ENCODE measurements at places on chromosomes 1 and 21.

DNA sequence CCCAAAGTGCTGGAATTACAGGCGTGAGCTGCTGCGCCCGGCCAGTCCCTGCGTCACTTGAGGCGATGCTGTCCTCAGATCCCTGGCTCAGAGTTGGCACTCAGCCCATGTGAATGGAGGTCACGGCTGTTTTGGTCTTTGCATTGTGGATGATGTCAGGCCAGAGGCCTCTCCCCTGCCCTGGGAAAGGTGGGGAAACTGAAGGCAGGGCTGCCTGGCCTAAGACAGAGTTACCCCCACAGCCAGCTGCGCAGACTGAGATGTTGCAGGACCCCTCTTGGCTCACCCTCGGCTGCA is 821 bp downstream of the MASP2 start:
- no peak for DNase-seq

DNA sequence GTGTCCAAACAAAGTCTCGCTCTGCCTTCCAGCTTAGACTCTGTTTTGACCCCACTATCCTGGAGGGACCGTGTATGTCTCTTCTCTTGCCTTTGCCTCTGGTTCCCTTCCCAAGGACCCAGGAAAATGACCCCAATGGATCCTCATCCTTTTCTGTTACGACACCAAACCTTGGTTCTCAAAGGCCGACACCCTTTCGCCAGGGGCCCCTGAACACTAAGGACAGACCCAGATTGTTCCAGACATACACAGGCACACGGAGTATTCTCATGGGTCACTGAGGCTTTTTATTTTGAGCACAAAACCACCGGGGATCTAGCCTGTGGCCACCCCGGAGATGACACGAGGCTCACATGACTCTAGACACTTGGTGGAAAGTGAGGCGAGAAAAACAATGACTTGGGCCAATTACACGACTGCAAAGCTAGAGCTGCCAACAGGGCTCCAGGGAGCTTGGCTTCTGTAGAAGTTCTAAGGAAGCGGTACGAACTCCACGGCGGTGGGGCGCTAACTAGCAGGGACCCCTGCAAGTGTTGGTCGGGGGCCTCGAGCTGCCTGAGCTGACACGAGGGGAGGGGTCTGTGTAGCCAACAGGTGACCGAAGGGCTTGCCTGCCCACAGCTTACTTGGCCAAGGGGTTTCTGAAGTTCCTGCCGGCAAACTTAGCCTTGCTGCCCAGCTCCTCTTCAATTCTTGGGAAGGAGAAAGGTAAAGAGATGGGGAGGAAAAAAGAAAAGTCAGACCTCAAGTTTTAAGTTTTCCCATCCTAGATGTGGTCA is 17.6 kb downstream of the ENO1 start:
- DNase-seq = no peak

- DNase-seq = no peak
Measured at GRCh38 chr1:4954392-4954791, 300.0 kb downstream of the AJAP1 start.

DNA sequence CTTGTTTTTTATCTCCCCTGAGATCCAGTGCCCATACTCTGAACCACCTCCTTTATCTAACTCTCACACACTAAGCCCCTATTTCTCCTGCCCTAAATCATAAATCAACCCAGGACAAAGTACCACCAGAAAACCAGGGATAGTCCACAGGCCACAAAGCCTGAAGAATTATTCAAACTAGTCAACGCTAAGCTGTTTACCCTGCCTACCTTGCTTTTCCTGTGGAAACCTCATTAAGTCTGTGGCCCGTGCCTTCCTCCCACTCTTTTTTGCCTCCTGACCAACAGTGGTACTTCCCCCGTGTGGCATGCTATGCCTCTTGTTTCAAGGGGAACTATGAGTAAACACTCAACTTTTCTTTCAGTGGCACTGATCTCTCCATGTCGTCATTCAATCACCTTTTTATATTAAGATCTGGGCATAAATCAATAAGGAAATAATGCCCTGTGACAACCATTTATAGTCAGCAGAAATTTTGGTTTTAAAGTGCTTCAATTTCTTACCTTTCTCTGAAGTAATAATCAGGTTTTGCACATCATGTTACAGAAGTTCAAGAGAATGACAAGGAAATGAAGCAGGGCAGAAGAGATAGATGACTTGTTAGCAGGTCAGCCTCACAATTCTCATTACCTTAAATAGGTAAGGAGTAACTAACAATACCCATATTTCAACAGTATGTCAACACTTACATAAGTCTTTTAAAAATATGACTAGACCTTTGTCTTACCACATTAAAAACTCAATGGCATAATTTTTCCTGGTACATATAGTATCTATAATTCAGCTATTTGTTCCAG is 32.1 kb downstream of the EYA3 start:
- DNase-seq = no peak

DNA sequence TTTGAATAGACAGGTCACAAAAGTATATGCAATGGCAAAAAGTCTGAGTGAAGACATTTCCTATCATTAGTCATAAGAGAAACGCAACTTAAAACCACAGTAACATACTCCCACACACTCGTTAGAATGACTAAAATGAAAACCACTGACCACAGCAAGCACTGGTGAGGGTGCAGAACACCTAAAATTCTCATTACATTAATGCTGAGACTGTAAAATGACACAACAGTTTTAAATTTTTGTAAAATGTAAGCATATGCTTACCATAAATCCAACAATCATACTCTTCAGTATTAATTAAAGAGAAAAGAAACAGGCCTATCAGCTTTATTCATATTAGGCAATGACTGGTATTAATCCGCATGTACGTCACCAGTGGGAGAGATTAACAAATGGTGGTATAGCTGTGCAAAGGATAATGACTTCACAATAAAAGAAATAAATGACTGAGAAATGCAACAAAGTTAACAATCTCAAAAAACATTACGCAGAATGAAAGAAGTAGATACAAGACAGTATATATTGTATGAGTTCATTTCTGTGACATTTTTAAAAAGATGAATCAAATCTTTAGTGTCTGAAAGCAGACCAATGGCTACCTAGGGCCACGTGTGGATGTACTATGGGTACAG is 253.5 kb downstream of the AKT3 start:
- no peak for DNase-seq

DNA sequence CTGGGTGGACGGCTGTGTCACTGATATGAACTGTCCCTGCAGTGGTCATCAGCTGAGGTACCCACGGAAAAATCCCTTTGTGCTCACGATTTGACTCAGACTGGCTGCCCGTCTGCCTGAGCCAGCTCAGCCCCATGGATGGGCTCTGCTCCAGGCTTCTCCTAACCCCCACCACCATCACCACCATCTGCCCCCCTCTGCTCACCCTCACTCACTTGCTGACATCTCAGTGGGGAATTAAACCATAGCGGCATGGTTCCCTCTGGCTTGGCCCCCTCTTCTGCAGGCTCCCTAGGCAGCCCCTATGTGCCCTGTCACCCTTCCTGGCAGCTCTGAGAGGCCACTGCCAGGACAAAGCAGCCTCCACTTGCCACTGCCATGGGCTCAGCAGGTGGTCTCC is 17.3 kb downstream of the SLC6A9 start:
- no peak for DNase-seq

DNA sequence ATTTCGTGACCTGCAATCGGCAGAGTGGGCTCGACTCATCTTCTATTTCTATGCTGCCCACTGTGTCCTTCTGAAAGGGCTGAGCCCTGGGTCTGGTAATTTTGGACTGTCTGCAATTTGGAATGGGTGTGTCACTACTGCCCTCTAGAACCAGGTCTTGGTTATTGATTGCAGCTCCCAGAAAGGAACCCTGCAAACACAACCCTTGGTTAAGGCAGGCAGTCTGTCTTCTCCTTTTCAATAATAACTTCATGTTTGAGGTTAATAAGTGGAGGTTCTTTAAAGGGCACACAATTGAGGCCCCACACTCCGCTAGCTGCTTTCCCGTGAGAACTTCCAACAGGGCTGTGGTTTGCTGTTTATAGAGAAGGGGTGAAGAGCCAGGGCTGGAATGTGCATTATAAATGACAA is 79.9 kb upstream of the LYST start:
- no peak for DNase-seq

- DNase-seq = no peak
Measured at GRCh38 chr1:54581621-54582035, 33.6 kb downstream of the ACOT11 start.

- DNase-seq = no peak
Measured at GRCh38 chr1:72830606-72831390, 548.5 kb upstream of the NEGR1 start.

- no peak for DNase-seq
Measured at GRCh38 chr1:1236176-1236763, 4.2 kb downstream of the B3GALT6 start.

GRCh38 chr1:21736011-21736410 is 46.9 kb downstream of the USP48 start:
- no peak for DNase-seq

DNA sequence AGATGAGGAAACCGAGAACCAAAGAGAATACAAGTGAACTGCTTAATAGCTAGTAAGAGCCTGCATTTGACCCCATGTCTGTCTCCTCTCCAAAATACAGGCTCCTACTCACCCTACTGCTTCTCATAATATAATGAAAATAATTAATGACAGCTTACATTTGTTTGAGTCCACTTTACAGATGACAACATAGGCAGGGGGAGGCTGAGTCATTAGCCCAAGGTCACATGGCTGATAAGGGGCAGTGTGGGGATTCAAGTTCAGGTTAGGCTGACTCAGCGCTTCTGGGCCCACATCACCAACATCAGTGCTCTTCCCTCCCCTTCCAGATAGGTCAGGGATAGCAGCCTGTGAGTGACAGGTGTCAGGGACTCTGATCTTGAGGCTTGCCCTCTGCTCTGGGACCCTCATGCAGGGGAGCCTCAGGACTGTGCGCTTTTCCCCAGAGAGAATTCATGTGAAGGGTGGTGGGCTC is 16.2 kb downstream of the AZIN2 start:
- DNase-seq = no peak

- no peak for DNase-seq
Measured at GRCh38 chr1:88897070-88897730, 5.8 kb upstream of the GTF2B start.

DNA sequence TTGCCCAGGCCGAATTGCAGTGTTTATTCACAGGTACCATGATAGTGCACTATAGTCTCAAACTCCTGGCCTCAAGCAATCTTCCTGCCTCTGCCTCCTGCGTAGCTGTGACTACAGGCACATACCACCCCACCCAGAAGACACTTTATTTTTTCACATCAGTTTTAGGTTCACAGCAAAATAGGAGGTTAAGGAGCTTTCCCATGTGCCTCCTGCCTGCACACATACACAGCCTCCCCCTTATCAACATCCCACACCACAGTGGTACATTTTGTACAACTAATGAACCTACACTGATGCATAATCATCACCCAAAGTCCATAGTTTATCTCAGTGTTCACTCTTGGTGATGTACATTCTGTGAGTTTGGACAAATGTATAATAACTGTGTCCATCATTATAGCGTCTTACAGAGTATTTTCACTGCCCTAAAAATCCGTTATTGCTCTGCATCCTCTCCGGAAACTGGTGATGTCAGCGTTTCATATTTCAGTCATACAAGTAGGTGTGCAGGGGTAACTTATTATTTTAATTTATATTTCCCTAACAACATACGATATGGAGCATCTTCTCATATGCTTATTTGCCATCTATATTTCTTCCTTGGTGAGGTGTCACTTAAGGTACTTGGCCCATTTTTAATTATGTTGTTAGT is 23.2 kb downstream of the OR13G1 start:
- DNase-seq = no peak

DNA sequence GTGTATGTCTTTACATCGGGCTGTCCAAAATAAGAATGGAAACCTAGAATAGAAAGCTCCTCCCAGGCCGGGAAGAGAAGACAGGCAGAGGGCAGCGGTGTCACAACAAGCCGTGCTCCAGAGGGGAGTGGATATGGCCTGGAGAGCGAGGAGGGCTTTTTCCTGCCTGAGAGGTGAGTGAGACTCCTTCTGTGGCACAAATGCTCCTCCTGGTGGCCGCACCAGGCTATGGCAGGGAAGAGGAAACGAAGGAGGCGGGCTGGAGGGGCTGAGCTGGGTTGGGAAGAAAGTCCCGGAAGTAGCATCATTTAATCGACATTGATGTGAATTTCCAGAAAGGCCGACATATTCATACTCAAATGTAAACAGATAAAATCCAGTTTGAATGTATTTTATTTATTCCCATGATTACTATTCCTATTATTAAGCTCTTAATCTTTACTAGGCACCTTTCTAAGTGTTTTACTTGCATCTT is 54.7 kb downstream of the MEF2D start:
- DNase-seq = peak; percentile 75

- no peak for DNase-seq
Measured at GRCh38 chr21:44547656-44548331, 3.5 kb downstream of the KRTAP10-2 start.
